ENCODE measurements at places on chromosomes 2 and 18. TPM values are rescaled to one million over a fixed set of nuclear protein-coding genes. Genes with fewer than 3 reads are reported as not detected.

DNA sequence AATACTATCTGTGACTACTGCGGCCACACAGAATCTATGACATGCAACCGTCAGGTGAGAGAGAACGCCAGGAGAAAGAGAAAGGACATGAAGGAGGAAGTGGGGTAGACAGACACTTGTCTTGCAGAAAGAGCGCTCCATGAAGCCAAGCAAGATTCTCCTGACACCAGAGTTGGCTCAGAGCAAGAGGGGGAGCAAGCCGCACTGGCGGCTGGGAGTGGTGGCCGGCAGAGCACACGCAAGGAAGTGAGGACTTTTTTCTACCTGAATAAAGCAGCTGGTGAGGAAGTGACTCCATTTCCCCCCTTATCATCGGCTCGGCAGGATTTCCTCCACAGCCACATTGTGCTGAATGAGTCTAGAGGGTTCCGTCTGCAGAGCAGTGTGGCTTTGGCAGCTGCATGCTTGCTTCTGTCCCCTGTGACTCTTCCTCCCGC lies 181.6 kb downstream of the BCL2 start:
- H3K27me3 ChIP-seq = no peaks in the 10 kb centered on the region
- H3K36me3 ChIP-seq = no peaks in the 10 kb centered on the region
- no peak overlapping the region for H3K27ac ChIP-seq
- no peaks in the 10 kb centered on the region for H3K4me1 ChIP-seq

GRCh38 chr2:31075941-31076590 lies 62.2 kb downstream of the GALNT14 start:
- no peak overlapping the region for H3K27ac ChIP-seq
- DNase-seq = no peak
- no peaks in the 10 kb centered on the region for H3K4me1 ChIP-seq
- H3K27me3 ChIP-seq = no peaks in the 10 kb centered on the region
- no peaks in the 10 kb centered on the region for H3K36me3 ChIP-seq

GRCh38 chr2:177334940-177335543 lies 57.5 kb upstream of the AGPS start:
- H3K27ac ChIP-seq = no peak overlapping the region
- H3K4me1 ChIP-seq = no peaks in the 10 kb centered on the region
- no peak for DNase-seq
- no peaks in the 10 kb centered on the region for H3K27me3 ChIP-seq
- H3K36me3 ChIP-seq = no peaks in the 10 kb centered on the region
- H3K4me3 ChIP-seq = no peak overlapping the region

The OSR1 gene
- 0.10 TPM for total RNA-seq

The FAM124B gene
- 0.62 TPM for total RNA-seq
